ENCODE measurements at places on chromosomes 6 and 20.

GRCh38 chr6:37314487-37315156 lies 39.2 kb upstream of the RNF8 start:
- DNase-seq: peak; percentile 12

DNA sequence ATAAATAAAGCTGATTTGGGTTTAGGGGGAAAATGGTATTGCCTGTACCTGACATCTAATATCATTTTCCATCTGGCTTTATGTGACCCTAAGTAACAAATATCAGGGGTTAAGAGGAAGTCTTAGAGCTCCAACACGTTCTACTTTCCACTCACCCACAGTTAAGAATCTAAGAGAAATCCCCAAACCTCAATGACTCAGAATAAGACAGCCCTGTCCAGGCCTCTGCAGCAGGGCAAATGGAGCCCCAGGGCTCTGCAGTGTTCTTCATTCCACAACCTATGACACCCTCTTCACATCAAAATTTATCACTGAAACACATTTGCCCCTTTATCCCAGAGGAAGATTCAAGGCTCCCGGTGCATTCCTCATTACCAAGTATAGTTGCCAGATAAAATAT lies 20.3 kb upstream of the TENT5A start:
- no peak for DNase-seq

- no peak for DNase-seq
Observed at GRCh38 chr6:118171852-118172251, 264.8 kb downstream of the SLC35F1 start.

GRCh38 chr6:36576578-36576977 lies 17.6 kb upstream of the SRSF3 start:
- DNase-seq: no peak

DNA sequence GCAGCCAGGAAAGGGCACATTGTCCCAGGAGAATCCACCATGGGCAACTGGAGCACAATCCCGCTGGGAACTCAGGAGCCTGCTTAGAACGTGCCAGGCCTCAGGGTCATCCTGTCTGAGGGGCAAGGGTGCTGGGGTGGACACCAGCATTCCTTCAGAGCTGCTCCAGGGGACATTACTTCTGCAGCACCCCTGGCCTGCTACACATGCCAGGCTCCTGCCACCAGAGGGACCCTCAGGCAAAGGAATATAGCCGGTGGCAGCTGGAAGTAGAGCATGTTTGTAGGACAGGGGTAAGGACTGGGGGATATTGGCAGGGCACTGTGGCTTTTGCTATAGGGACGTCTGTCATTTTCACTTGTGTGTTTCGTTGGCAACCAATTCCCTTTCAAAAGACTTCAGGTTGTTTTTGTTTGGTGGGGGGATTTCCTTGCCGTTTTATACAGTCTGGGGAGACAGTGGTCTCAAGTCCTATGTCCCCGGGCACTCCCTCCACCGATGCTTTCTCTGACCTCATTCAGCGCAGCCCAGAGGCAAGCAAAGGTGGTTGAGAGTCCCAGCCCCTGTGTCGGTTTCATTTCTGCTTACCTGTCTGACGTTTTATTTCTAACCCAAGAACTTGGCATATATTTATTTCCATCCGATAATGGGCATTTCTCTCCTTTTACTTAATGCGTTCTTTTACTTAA lies 130.8 kb downstream of the JPH2 start:
- DNase-seq: peak; percentile 11

DNA sequence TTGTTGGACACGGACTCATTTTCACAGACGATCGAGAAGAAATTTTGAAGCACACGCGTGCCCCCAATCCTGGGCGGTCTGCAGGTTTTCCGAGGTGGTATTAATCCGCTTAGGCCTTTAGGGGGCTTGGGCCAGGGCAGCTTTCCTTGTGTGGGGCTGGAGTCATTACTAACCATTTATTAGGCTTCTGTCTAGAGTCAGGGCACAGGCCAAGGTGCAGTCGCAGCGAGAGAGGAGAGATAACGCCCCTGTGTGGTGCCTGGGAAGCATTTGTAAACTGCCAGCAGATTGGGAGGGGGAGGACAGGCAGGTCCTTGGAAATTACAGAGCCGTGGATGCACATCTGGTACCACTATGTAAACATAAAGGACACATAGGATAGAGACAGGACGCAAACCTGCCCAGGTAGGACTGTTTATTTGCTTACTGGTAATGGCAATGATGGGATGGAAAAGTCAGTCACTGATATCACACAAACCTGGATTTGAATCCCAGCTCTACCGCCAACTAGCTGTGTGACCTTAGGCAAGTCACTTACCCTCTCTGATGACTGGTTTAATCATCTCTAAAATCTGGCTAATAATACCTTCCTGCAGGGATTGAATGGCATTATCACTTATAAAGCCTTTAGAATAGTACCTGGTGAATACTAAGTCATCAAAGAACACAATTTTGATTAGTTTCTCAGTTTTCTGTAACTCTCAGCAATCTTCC lies 76.4 kb downstream of the TMEM242 start:
- DNase-seq: peak; percentile 20

DNA sequence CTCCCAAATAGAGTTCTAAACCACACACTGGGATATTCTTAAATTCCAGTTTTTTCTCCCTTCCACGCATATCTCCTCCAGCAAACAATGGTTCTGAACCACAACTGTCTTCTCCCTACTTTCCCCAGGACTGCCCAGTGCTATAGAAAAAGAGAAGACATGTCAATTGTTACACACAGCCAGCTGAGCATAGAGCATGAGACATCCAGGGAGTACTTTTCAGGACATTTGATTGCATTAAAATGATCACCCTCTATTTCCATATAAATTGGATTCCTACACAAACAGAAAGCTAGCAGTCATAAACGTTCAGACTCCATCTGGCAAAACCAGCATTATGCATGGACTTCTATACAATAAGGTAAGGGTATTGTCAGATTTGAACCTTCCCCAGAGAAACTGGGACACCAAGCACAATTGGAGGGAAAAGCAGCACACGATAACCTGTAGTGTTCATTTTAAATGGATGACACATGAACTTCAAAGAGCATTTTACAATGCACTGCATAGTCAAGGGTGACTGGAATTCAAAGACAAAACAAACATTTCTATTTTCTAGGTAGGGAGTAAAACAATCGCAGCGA lies 93.1 kb upstream of the HEY2 start:
- no peak for DNase-seq

DNA sequence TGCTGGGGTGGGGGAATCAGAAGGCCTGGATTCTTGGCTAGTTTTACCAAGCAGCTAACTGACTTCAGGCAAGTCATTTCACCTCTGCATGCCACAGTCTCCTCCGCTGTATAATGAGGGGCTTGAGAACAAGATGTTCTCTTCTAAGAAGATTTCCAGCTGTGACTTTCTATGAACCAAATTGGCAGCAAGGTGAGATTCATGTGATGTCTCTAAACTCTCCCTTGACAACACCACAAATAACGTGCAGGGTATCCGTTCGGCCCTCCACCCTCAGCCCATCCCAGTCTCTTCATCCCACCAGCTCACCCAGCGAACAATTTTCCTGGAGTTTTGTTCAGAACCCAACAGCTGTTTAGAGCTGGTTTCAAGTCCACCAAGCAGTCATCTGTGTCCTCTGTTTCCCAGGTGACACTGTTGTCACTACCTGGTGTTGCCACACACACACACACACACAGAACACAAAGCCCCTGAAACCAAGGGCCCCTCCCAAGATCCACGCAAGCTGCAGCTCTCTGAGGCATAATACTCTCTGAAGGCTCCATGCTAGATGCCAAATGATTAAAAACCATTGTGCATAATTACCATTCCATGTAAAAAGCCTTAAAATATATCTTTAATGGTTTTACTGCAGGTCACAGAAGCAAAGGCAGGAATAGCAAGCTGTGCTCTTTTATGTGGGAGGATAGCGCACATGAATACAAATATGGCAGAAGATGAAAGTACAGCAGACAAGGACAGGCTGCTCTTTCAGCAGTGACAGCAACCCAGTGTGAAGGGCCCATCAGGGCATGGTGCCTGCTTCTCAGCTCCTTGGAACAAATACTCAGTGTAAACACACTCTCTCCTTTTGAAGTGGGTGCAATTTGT lies 48.2 kb downstream of the ARHGAP18 start:
- no peak for DNase-seq

DNA sequence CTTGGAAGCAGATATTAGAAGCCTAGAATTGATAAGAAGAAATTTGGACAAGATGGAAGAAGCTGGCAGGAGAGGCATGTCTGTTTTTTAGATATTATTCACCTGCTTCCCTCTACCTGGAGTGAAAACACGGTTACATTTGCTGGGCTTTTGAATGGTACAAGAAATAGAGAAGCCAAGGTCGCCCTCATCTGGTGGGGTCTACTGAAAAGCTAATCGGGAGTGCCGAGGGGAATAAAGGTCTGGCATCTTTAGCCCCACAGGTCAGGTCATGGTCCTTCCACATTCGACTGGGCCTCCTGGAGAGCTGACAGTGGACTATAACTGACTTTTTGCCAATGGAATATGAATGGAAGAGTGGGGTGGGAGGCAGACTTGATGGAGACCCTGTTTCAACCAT lies 4.6 kb upstream of the C2 start:
- DNase-seq: peak; percentile 15

DNA sequence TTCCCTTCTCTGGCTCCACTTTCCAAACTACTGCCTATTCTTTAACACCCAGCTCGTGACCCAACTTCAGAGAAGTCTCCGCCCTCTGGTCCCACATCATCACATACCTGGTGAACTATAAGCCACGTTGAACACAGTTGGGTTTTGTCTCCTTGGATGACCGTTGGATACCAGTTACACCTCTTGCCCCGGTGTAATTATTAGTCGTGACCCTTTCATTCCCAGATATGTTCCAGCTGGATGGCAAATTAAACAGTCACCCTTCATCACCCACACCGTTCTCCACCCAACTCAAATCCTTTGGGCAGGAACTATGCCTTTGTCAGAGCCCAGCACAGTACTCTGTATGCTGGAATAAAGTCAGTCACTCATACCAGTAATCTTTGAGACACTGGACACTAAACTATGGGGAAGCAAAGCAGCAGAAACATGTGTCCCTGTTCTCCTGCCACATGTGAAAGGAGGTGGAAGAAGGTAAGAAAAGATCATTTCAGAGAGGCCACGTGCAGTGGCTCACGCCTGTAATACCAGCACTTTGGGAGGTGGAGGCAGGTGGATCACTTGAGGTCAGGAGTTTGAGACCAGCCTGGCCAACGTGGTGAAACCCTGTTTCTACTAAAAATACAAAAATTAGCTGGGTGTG lies 22.5 kb downstream of the PLAGL2 start:
- no peak for DNase-seq

DNA sequence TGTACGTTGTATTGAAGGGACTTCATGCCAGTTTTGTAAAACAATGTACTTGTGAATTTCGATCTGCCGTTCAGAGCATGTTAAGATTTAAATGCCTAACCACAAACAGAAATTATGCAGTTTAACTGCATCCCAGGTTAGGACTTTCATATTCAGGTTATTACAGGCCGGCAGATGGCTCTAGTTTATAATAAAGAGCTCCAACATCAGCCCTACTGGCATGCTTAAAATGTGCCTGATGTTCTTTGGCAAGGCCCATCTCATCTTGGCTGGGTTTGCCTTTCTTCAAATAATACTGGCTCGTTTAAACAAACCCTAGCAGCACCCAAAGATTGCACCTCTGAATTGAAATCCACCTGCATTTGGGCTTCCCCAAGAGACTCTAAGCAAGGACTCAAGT lies 169.3 kb upstream of the RIN2 start:
- DNase-seq: peak; percentile 63

DNA sequence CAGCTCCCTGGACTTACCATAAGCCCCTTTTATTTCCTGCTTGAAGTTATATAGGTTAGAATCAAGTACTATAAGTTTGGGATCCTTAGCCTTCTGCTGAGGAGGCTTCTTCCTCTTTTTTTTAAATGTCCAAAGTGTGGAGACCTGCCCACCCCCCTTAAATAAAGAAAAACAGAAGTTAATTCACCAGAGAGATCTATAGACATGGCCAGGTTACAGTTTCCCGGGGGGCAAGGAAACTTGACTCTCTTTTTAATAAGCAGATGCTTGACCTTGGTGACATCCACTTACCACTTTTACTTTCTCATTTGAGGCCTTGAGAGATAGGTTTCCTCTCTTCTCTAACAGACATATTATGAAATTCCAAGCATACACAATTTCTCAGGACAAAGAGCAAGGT lies 88.3 kb downstream of the BMP2 start:
- no peak for DNase-seq

GRCh38 chr6:111646942-111647341 lies 41.3 kb upstream of the TRAF3IP2 start:
- DNase-seq: no peak

DNA sequence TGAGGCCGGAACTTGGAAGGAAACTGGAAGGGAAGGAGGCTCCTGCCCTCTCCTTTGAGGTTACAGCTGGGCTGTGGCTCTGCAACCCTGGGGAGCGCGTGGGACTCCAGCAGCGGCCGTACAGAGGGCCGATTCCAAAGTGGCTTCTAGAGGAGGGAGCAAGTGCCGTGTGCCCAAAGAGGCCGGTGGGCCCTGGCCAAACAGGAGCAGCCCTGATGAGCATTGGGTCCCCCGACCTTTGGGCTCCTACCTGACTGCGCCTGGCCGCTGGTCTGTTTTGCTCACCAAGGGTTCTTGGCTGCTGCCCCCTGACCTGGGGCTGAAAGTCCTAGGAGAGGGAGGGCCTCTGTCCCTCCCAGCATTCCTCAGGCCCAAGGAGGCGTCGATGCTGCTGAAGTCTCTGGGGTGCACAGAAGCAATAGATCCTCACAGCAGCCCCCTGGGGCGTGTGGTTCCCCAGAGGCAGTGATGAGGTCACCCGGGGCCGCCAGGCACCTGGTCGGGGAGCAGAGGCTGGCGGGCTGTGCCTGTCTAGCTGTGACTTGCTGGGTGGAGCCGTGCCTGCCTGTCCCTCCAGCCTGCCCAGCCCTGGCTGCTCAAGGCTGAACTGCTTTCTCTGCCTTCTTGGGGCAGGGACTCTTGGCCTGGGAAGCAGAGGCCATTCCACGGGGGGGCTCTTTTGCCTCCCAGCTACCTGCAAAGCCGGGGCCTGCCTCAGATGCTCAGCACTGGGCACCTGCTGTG lies 9.8 kb downstream of the RBM38 start:
- no peak for DNase-seq

GRCh38 chr6:89928604-89929003 lies 34.3 kb downstream of the GJA10 start:
- DNase-seq: no peak
